ENCODE measurements at places on chromosomes 12 and 14.

- DNase-seq = no peak
Observed at GRCh38 chr14:99731547-99732435, 47.7 kb downstream of the CYP46A1 start.

- DNase-seq = peak; percentile 36
Observed at GRCh38 chr14:102593825-102594137, 1.3 kb downstream of the RCOR1 start.

DNA sequence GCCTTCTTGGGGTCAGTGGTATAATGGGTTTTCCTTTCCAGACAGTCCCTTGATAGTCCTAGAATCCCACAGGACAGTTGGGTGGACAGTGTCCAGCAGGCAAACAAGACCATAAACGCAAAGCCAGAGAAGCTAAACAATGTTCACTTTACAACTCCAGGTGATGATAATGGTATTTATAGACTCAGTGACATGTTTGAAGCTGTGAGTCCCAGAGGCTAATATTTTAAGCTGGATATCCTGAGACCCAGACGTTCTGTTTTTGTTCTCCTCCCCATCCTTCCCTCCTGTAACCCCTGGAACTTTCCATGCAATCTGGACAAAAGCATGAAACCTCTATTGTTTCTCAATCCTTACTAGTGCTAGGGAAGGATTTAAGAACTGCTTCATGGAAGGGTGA, 121.0 kb downstream of the ZFP36L1 start:
- no peak for DNase-seq

DNA sequence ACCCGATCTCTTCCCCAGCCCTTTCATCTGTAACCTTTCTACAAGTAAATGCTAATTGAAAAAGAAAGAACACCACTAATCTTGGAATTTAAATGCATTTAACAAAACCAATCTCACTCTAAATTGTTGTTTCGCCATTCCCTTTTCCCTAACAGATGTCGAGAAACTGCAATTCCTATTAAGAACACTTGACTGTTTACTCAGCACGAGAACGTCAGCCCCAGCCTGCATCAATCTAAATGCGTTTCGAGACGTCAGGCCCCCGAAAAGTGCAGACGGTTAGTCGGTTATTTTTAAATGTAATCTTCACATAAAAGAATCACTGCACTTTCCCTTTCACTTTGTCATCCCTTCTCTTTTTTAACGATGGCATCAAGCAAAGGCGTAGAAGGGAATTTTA, 837.6 kb downstream of the VRK1 start:
- no peak for DNase-seq
